Left renal pelvis (tissue), 4 donors: ENCODE measurements at places on chromosomes 11 and 22.

DNA sequence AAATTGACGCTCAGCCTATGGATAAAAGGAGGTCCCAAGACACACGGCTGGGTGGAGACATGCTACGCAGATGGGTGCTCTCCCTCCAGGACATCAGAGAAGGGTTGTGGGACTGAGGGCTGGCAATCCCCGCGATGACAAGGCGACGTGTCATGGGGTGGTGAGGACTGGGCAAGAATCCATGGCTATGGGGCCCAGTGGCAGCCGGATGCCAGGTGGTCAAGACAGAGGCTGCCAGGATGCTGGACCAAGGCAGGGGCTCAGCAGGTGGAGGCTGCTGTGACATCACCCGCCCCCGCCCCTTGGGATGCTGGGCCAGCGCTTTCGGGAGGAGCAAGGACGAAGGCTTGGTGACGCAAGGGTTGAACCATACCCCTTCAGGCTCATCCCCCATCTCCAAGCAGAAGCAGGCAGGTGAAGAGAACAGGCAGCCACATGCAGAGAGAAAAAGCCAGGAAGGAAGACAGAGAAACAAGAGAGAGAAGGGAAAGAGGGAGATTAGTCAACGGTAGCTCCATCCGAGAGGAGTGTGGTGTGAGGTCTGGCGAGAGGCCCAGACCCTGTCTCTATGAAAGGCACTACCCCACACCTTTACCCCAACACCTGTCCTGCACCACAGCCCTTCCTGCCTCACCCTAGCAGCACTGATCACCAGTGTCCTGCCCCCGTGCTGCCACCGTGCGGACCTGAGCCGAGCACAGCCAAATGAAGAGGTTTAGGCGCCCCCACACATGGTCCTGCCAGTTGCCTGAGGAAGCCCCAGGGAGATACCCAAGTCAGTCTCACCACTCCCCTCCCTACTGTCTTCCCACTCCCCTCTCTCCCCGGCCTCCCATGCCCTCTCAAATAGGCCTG, 24.1 kb upstream of the RASL10A start:
- DNase-seq: no peak

- no peak for DNase-seq
Measured at GRCh38 chr22:37638391-37639069, 939 bp upstream of the SH3BP1 start.

DNA sequence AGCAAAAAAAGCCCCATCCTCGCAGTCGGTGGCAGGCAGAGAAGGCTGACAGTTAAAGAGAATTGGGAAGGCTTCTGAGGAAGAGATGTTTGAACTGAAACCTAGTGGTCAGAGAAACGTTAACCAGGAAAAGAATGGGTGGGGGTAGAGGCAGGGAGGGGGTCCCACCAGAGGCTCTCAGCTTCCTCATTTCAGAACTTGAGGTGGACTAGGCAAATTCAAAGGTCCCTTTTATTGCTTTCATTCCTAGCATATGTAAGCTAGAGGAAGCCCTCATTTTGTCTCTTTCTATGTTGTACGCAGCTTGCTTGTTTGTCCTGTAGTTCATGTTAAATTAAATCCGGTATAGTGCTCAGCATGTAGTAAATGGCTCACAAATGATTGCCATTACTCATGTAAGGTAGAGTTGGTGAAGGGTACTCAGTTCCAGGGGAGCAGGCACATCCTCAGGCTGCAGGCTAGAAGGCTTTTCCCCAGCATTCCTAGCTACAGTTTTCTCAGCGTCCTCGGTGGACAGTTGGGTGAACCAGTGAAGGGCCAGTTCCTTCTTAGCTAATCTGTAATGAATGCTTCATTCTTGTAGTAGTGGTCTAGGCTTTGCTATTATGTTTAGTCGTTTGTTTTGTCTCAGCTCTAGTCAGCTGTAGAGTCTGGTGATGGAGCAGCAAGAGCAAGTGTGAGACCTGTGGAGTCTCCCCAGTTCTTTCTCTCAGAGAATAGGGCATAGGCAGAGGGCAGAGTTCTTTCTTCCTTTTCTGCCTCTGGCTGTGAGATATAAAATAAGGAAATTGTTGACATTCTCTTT, 58.6 kb downstream of the UVRAG start:
- no peak for DNase-seq

DNA sequence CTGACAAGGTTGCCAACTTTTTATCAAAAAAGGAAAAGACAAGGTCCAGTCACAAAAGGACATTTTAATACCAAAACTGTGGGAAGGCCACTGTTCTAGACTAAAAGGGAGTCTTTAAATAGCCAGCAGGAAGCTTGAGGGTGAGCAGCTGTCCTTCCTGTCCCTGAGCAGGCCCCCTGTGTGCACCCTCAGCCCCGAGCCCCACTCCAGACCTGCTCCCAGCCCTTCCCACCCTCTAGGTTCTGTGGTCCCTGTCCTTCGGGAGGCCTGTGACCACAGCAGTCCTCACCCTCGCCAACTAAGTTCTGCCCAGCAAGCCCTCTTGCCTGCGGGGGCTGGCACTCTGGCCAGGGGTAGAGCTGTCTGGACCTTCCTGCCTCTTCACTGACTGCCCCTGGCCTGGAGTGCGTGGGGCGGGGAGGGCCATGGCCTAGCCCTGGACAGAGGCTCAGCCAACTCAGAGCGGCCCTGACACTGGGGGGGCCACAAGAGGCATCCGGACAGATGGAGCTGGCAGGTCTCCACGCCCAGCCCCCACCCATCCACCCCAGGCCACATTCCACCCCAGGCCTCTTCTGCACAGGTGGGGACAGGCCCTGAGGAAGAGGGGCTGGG, 1.6 kb upstream of the PLXNB2 start:
- no peak for DNase-seq

DNA sequence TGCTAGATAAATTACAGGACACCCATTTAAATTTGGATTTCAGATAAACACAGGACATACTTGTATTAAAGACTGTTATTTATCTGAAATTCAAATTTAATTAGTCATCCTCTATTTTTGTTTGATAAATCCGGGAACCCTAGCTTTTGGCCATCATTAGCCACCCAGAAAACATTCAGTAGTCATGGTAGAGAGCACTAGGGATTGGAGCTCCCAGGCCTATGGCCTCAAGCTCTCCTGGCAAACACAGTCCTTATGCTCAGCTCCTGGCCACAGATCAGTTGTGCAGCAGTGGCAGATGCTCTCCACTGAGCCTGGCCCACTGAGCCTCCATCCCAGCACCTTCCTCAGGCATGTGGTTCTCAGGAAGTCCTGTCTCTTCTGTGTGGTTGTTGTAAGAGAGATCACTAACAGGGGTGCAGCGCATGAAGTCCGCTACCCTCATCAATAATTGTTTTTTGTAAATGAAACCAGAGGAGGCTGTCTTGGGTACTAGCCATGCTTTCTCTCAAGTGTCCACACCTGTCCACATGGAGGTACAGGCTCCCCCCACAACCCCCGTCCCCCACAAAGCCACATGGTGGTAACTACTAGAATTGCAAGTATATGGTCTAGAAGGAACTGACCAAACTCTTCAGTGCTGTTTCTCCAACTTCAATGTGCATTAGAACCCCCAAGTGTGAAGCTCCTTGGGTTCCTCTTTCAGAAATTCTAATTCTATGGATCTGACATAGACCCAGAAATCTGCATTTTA, 1.1 kb upstream of the IRAG1 start:
- DNase-seq: no peak

DNA sequence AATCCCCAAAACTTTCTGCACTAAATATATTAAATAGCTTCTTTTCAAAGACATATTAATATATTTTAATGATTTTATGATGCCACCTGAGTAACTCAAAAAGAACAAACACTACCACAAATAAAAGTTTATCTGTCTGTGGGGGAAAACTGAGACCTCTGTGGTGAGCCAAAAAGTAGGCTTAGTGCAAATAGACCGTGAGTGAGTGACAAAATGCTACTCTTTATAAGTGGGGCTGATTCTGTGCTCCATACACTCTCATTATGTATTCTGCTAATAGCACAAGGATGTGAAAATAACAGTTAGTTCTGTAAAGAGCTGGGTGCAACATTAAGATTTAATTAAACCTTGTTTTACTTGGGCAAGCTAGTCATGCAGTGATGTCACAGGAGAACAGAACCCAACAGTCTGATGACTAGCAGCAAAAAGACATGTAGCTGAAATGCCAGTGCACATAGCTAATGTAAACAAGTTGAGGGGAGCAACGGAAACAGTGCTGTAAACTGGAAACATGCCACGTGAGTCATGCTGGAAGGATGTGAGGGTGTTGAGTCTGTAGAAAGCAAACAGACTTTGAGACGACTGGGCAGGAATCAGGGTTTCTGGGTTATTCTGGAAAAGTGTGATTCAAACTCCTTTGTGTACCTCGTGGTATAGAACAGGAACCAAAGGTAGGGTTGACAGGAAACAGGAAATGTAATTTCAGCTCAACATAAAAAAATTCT, 1130.4 kb downstream of the LRRC4C start:
- DNase-seq: peak; percentile 18
